ENCODE measurements at places on chromosomes 16 and 17. TPM values are rescaled to one million over a fixed set of nuclear protein-coding genes. Genes with fewer than 3 reads are reported as not detected.

The ALOX15 gene
- 0.05 TPM for polyA plus RNA-seq

DNA sequence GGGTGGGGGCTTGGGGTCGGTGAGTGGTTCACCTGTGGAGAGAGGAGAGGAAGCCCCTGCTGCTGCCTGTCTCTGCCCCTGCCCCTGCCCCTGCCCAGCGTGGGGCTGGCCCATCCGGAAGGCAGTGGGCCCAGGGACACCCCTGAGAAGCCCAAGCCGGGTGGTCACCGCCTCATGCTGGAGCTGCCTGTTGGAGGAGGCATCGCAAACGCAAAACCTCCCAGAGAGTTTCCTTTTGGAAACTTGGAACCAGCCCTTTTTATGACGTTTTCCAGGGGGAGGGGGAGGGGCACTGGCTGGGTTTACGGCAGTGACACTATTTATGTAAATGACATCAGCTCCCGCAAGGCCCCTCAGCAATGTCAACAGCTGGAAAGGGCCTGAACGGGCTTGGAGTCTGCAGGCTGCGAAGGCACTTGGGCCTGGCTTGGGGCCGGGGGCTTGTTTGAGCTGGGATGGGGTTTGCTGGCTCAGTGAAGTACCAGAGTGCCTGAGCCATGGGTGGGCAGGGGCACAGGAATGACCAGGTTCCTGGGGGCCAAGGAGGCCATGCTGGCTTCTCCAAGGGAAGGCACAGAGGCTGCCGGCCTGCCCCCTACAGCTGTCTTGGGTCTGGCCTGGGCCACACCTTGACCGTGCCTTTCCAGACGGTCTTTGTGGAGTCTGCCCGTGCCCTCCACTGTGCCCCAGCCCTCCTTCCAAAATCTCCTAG, 219.5 kb downstream of the NTN1 start:
- peak; percentile 87 for DNase-seq

DNA sequence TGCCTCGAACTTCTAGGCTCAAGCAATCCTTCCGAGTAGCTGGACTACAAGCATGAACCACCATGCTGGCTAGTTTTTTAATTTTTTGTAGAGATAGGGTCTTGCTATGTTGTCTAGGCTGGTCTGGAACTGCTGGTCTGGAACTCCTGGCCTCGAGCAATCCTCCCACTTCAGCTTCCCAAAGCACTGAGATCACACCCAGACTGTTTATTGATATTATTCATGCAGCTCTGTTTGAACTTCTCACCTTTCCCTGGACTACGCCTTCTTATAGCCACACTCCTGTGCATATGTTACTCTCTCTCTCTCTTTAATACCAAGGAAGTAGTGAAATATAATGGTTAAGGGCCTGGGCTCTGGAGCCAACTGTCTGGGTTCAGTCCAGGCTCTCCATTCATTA, 4.6 kb downstream of the COG7 start:
- DNase-seq, result no peak

- no peak for DNase-seq
These were observed 75.8 kb downstream of the TEX14 start for GRCh38 chr17:58615768-58616659.

- peak; percentile 75 for DNase-seq
These were observed 53.6 kb upstream of the CDC42EP4 start for GRCh38 chr17:73365301-73365874.

DNA sequence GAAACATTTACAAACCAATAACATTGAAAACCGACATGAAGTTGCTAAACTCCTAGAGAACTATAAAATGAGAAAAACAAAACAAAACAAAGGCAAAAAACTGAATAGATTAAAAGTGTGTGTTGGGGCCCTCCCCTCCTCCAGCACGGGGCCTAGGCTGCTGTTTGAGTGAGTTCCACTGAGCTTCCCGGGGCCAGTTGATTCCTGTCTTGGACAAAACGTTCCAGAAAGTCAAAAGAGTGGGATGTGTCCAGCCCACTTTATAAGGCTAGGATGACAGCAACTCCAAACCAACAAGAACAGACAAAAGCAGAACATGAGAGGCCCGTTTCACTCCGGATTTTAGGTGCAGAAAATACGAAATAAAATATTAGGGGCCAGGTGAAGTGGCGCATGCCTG, 11.6 kb upstream of the CSNK1D start:
- DNase-seq, result no peak

GRCh38 chr17:68903286-68903685, 51.9 kb downstream of the ABCA8 start:
- no peak for DNase-seq

DNA sequence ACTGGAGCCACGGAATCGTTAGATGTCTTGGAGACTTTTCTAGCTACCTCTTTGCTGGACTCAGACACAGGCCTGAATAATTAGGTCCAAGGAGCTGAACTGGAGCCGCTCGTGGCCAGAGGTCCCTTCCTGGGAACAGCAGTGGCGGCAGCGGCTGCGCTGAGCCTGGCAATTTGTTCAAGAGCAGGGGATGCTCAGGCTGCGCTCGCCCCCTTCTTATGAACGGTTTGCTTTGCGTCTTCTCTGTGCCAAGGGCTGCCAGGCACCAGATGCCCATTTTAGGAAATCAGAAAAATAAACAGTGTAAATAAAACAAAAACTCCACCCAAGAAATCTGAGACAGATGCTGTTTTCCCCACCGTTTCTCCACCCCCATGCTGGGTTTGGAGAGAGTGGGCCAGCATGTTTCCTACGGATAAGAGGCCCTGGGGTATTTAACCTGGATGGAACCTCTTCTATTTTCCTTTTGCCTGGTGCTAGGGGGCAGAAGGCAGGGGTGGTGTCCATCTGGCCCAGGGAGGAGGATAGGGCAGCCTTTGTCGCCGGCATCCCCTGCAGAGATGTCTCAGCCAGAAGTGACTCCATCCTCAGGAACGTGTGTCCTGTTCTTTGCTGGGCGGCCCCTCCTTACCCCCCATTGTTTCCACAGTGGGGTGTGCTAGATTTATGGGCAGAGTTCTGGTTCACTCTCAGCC, 163.4 kb downstream of the SEC14L1 start:
- DNase-seq, result peak; percentile 30

Data from right cardiac atrium (tissue), 5 donors.